ENCODE measurements at places on chromosomes 3 and 15. TPM values are rescaled to one million over a fixed set of nuclear protein-coding genes. Genes with fewer than 3 reads are reported as not detected.

DNA sequence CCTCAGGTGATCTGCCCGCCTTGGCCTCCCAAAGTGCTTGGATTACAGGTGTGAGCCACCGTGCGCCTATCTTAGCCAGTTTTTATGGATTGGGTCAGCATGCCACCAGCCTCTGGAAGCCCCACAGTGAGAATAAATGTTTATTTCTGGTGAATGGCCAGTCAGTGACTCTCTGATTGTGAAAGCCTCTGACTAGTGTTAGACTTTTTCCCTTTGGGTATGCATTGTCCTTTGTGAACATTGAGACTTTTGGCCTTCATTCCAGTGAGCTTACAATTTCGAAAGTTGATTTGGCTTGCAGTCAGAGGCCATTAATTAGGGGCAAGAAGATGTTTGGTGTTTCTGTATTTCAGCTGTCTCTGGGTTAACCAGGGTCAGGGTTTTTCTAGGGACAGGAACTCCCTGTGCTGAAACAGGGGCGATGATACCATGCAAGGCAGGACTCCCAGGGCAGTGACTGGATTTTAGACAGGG is 274.5 kb upstream of the C2CD4B start:
- H3K4me1 ChIP-seq = no peaks in the 10 kb centered on the region
- no peak overlapping the region for H3K4me3 ChIP-seq
- H3K36me3 ChIP-seq = no peaks in the 10 kb centered on the region
- H3K27ac ChIP-seq = no peak overlapping the region

The CPNE4 gene
- 2.0 TPM for polyA plus RNA-seq

GRCh38 chr3:13513051-13513912 is 33.2 kb downstream of the HDAC11 start:
- H3K27me3 ChIP-seq = no peaks in the 10 kb centered on the region
- DNase-seq = peak; percentile 29
- no peak overlapping the region for H3K27ac ChIP-seq
- H3K4me3 ChIP-seq = no peak overlapping the region
- no peaks in the 10 kb centered on the region for H3K36me3 ChIP-seq

GRCh38 chr15:51327081-51327480 is 11.3 kb downstream of the CYP19A1 start:
- H3K36me3 ChIP-seq = no peaks in the 10 kb centered on the region
- no peak overlapping the region for H3K4me3 ChIP-seq
- H3K27me3 ChIP-seq = no peaks in the 10 kb centered on the region
- no peak for DNase-seq
- no peaks in the 10 kb centered on the region for H3K4me1 ChIP-seq
- no peak overlapping the region for H3K27ac ChIP-seq

The IDH3A gene
- 24.1 TPM for polyA plus RNA-seq

DNA sequence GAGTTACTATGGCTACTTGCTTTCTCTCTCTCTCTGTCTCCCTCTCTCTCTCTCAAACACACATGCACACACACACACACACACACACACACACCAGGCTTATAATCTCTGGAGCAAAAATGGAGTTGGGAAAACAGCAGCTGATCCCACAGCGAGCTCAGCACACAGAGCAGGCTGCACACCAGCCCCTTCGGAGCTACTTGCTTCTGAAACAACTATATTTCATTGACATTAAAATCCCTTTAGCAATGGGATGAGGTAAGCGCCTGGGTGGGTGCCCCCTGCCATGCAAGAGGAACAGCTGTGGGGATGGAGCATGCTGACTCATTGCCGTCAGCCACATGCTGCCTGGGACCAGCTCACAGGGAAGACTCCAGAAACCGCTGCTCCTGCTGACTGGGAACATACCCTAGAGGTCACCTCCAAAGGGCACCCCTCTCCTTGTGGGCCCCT is 45.7 kb downstream of the B3GNT5 start:
- H3K27me3 ChIP-seq = no peaks in the 10 kb centered on the region
- DNase-seq = peak; percentile 50

DNA sequence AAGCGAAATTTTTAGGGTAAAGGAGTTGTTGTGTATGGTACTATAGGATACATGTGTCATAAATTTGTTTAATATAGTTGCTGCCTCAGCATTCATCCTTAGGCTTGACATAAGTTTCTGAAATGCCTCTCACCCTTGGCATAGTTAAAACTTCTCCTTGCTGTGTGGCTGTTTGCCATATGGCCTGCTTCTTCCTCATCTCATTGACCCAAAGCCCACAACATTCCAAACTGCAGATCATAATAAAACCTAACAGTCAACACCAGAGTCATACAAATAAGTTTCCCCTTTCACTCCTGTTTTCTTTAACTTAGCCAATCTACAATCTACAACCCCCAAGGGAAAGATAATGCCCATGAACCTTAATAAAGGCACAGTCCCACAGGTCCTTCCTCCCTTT is 136.6 kb downstream of the TMCC1 start:
- H3K4me1 ChIP-seq = no peaks in the 10 kb centered on the region
- no peaks in the 10 kb centered on the region for H3K27me3 ChIP-seq
- no peak for DNase-seq
- no peak overlapping the region for H3K27ac ChIP-seq
- H3K36me3 ChIP-seq = no peaks in the 10 kb centered on the region

GRCh38 chr15:78407608-78408354 is 30.2 kb upstream of the IREB2 start:
- H3K27ac ChIP-seq = no peak overlapping the region
- no peak overlapping the region for H3K4me3 ChIP-seq
- H3K27me3 ChIP-seq = no peaks in the 10 kb centered on the region
- DNase-seq = no peak
- H3K36me3 ChIP-seq = no peaks in the 10 kb centered on the region

GRCh38 chr15:66356077-66356358 is 467 bp downstream of the TIPIN start:
- H3K27me3 ChIP-seq = no peaks in the 10 kb centered on the region
- no peaks in the 10 kb centered on the region for H3K4me1 ChIP-seq
- DNase-seq = no peak
- peak overlapping the region; percentile 46 for H3K27ac ChIP-seq

The DNAH12 gene
- polyA plus RNA-seq = not detected

GRCh38 chr15:48409623-48410022 is 78.4 kb downstream of the DUT start:
- H3K36me3 ChIP-seq = no peaks in the 10 kb centered on the region
- H3K4me3 ChIP-seq = no peak overlapping the region
- no peak for DNase-seq
- H3K4me1 ChIP-seq = no peaks in the 10 kb centered on the region
- no peaks in the 10 kb centered on the region for H3K27me3 ChIP-seq
- no peak overlapping the region for H3K27ac ChIP-seq

DNA sequence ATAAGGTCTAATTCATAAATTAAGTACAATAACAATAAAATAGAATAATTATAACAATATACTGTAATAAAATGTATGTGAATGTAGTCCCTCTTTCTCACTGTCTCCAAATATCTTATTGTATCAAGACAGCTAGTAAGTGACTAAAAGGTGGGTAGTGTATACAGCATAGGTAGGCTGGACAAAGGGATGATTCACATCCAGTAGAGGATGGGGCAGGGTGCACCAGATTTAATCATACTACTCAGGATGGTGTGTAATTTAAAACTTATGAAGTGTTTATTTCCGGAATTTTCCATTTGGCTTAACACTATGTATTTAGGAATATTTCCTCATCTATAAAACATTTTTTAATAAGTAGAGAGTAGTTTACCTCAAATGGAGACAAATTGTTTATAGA is 876.1 kb upstream of the CADM2 start:
- no peak overlapping the region for H3K27ac ChIP-seq
- H3K4me3 ChIP-seq = no peak overlapping the region
- no peaks in the 10 kb centered on the region for H3K27me3 ChIP-seq
- H3K36me3 ChIP-seq = no peaks in the 10 kb centered on the region

- peak; percentile 73 for DNase-seq
- H3K27ac ChIP-seq = no peak overlapping the region
- no peaks in the 10 kb centered on the region for H3K27me3 ChIP-seq
- no peak overlapping the region for H3K4me3 ChIP-seq
- peaks cover 7% of the 10 kb centered on the region for H3K4me1 ChIP-seq
- H3K36me3 ChIP-seq = no peaks in the 10 kb centered on the region
Measured at GRCh38 chr3:127158614-127159229, 34.2 kb upstream of the PRR23E start.

DNA sequence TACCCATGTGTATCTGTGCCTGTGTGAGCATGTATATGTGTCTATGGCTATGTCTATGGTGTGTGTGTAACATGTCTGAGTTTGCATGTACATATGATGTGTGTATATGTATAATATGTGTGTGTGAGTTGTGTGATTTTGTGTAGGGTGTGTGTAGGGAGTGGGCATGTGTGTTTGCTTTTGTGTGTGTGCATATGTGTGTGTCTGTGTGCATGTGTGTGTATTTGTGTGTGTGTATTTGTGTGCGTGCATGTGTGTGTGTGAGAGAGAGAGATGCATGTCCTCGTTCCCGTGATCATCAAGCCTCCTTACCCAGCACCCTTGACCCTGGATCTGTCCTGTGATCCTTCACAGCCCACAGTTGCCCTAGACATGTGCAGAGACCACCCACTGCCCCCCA is 79.5 kb downstream of the LINGO1 start:
- no peaks in the 10 kb centered on the region for H3K27me3 ChIP-seq
- no peaks in the 10 kb centered on the region for H3K36me3 ChIP-seq
- no peak overlapping the region for H3K27ac ChIP-seq
- no peak overlapping the region for H3K4me3 ChIP-seq
- peaks cover 15% of the 10 kb centered on the region for H3K4me1 ChIP-seq

GRCh38 chr15:69491038-69491505 is 38.5 kb downstream of the RPLP1 start:
- H3K36me3 ChIP-seq = no peaks in the 10 kb centered on the region
- no peak for DNase-seq
- no peaks in the 10 kb centered on the region for H3K4me1 ChIP-seq
- no peaks in the 10 kb centered on the region for H3K27me3 ChIP-seq
- no peak overlapping the region for H3K27ac ChIP-seq

The LTF gene
- 0.73 TPM for polyA plus RNA-seq

The CAND2 gene
- polyA plus RNA-seq = 4.5 TPM

- H3K27me3 ChIP-seq = no peaks in the 10 kb centered on the region
- no peak overlapping the region for H3K4me3 ChIP-seq
- no peaks in the 10 kb centered on the region for H3K36me3 ChIP-seq
- no peak overlapping the region for H3K27ac ChIP-seq
Measured at GRCh38 chr3:10753964-10754363, 62.1 kb upstream of the SLC6A11 start.

DNA sequence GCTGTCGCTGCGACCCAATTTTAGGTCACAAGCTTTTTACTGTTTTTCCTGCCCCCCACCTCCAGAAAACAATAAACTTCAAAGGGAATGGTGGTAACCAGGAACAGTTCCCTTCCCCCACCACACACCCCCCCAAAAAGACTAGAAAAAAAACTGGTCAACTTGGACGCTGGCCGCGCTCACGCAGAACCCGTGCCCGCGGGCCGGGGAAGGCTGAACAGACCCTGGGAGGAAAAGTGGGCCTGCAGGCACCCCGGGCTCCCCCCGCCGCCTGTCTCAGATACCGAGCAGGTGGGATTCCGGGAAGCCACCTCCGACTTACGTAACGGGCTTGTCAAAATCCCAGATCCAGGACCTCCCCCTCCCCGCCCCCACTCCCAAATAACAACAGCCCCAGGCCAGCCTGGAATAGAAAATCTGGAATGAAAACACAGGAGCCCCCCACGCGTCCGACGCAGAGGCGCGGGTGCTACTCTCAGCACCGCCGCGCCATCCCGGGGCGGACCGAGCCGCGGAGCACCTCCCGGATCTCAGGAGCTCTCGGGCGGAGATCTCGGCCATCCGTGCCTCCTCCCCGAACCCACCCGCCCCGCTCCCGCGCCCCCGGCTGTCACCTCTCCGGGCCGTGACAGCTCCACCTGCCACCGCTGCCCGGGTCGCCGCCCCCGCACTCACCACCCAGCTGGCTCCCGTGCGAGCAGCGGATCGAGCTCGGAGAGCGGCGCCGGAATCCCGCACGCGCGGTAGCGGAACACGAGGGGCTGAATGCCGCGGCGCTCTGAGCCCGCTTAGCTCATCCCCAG is 557 bp downstream of the DENND4A start:
- H3K4me1 ChIP-seq = peaks cover 18% of the 10 kb centered on the region
- peak overlapping the region; percentile 92 for H3K4me3 ChIP-seq
- H3K27me3 ChIP-seq = peaks cover 7% of the 10 kb centered on the region
- H3K36me3 ChIP-seq = no peaks in the 10 kb centered on the region
- DNase-seq = peak; percentile 79

The ZNF385D gene
- polyA plus RNA-seq = 9.7 TPM

The ARL14 gene
- not detected for polyA plus RNA-seq

- no peak overlapping the region for H3K27ac ChIP-seq
- DNase-seq = no peak
- no peaks in the 10 kb centered on the region for H3K4me1 ChIP-seq
- no peak overlapping the region for H3K4me3 ChIP-seq
- no peaks in the 10 kb centered on the region for H3K36me3 ChIP-seq
- H3K27me3 ChIP-seq = no peaks in the 10 kb centered on the region
Measured at GRCh38 chr15:29593111-29593510, 229.2 kb downstream of the TJP1 start.

The HCLS1 gene
- 1.1 TPM for polyA plus RNA-seq

The EDEM1 gene
- 2.3 TPM for polyA plus RNA-seq

- no peak overlapping the region for H3K4me3 ChIP-seq
- DNase-seq = no peak
- H3K27ac ChIP-seq = no peak overlapping the region
- peaks cover 10% of the 10 kb centered on the region for H3K4me1 ChIP-seq
- H3K36me3 ChIP-seq = no peaks in the 10 kb centered on the region
Measured at GRCh38 chr3:57545636-57546268, 1.6 kb upstream of the DNAH12 start.

DNA sequence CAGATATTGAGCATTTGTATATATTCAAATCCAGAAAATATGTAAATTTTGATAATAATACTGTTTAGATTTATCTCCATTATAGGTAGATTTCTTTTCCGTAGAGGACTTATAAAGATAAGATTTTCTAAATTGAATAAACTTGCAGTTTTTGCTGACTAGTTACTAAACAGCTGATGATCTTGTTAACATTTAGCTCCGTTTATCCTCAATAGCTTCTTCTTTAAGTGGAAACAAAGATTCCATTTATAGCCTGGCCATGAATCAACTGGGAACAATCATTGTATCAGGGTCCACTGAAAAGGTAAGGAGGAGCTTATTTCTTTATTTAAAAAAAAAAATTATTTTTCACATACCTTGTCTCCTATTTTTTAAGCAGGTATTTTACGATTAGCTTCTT is 16.7 kb downstream of the WDR48 start:
- H3K4me3 ChIP-seq = no peak overlapping the region
- no peaks in the 10 kb centered on the region for H3K4me1 ChIP-seq
- no peak for DNase-seq
- H3K27me3 ChIP-seq = no peaks in the 10 kb centered on the region
- no peak overlapping the region for H3K27ac ChIP-seq
- H3K36me3 ChIP-seq = peaks cover 12% of the 10 kb centered on the region

The CYP19A1 gene
- polyA plus RNA-seq = 0.42 TPM

GRCh38 chr15:101803676-101804075 is 367 bp downstream of the OR4F6 start:
- no peaks in the 10 kb centered on the region for H3K4me1 ChIP-seq
- H3K27me3 ChIP-seq = no peaks in the 10 kb centered on the region
- H3K4me3 ChIP-seq = no peak overlapping the region

- DNase-seq = no peak
- peaks cover 9% of the 10 kb centered on the region for H3K4me1 ChIP-seq
- no peak overlapping the region for H3K4me3 ChIP-seq
- H3K36me3 ChIP-seq = no peaks in the 10 kb centered on the region
Measured at GRCh38 chr3:8722808-8723207, 10.8 kb upstream of the CAV3 start.

Measured in GM23338 (cell line).